HAP-1 (cell line): ENCODE measurements at places on chromosomes 12 and 14.

DNA sequence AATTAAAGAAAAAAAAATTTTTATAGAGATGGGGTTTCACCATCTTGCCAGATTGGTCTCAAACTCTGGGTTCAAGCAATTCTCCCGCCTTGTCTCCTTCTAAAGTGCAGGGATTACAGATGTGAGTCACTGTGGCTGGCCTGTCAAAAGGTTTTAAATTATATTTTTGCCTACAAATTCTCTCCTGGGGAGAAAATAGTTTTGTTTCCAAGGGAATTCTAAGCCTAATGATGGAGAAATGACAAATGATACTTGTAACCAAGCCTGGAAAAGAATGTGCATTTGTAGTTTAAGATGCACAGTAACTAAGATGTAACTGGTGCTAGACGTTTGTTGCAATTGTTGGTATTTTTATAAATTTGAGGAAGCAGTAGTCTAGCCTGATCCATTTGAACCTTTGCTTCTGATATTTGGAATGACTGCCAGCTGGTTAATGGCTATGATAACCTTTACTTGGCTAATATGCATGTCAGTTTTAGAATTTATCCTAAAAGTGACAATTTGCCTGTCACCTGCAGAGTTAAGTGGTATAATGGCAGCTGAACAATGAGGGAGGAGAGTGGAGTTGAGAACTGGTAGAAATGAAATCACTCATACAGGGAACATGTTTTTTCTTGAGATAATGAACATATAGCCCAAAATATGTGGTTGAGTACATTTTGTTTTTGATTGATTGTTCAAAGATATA, 148.0 kb downstream of the FUT8 start:
- DNase-seq, result no peak

- DNase-seq, result peak; percentile 94
Observed at GRCh38 chr14:105491366-105491973, 424 bp downstream of the TEDC1 start.

GRCh38 chr14:74634481-74634880, 22.4 kb upstream of the LTBP2 start:
- no peak for DNase-seq

DNA sequence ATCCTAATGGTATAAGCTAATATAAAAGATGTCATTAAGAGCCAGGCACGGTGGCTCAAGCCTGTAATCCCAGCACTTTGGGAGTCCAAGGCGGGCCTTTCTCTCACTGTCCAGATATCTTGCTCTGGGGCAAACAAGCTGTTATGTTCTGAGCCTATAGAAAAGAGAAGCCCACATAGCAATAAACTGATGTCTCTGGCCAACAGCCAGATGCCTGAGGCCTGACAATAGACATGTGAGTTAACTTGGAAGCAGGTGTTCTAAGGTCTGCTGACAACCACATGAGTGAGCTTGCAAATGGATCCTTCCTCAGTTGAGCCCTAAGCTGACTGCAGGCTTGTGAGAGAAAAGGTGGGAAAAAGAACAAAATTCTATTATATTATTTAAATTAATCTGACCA, 25.0 kb downstream of the YAF2 start:
- DNase-seq, result peak; percentile 83

DNA sequence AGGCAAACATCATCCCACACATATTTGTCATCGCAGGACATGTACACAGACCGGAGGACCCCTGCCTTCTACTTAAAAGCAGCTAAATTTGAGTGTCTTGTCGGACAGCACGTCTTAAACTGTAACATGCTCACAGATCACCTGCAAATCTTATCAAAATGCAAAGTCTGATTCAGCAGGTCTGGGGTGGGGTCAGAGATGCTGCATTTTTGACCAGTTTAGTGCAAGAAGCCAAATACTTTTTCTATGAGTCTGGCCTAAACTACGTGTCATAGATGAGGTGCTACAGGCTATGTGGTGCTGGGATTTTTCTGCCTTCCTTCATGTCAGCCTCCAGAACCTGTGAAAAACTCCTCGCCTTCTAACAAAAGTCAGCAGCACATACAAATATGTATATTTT, 178.8 kb upstream of the LHX5 start:
- DNase-seq, result no peak
